ENCODE measurements at places on chromosomes 3 and 15. TPM values are rescaled to one million over a fixed set of nuclear protein-coding genes. Genes with fewer than 3 reads are reported as not detected.

DNA sequence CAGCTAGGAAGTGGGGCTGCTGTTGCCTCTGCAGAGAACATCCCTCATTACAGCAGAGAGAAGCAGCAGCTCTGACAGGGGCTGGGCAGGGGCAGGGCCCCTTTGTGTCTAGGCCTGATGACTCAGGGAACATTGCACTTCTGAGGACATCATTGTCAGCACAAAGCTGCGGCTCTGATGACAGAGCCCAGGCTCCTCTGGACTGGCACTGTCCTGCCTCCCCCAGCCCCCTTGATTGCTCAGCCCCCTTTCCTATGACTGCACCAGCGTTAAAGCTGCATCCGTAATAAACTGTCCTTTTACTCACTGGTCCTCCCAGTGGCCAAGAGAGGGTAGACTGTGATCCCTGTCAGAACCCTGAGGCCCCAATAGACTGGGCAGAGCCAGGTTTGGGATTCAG lies 18.3 kb downstream of the TRH start:
- peaks cover 24% of the 10 kb centered on the region for H3K27me3 ChIP-seq
- no peak overlapping the region for H3K27ac ChIP-seq
- H3K4me3 ChIP-seq, result no peak overlapping the region
- no peaks in the 10 kb centered on the region for H3K36me3 ChIP-seq

- DNase-seq, result no peak
- peaks cover 9% of the 10 kb centered on the region for H3K27me3 ChIP-seq
- H3K4me3 ChIP-seq, result no peak overlapping the region
- H3K4me1 ChIP-seq, result peaks cover 2% of the 10 kb centered on the region
- H3K27ac ChIP-seq, result no peak overlapping the region
Measured at GRCh38 chr3:15160662-15161061, 45.4 kb upstream of the CAPN7 start.

- peak overlapping the region; percentile 93 for H3K4me3 ChIP-seq
- DNase-seq, result no peak
- H3K4me1 ChIP-seq, result peaks cover 29% of the 10 kb centered on the region
- H3K27me3 ChIP-seq, result no peaks in the 10 kb centered on the region
Measured at GRCh38 chr3:100335434-100335833, 877 bp downstream of the NIT2 start.

DNA sequence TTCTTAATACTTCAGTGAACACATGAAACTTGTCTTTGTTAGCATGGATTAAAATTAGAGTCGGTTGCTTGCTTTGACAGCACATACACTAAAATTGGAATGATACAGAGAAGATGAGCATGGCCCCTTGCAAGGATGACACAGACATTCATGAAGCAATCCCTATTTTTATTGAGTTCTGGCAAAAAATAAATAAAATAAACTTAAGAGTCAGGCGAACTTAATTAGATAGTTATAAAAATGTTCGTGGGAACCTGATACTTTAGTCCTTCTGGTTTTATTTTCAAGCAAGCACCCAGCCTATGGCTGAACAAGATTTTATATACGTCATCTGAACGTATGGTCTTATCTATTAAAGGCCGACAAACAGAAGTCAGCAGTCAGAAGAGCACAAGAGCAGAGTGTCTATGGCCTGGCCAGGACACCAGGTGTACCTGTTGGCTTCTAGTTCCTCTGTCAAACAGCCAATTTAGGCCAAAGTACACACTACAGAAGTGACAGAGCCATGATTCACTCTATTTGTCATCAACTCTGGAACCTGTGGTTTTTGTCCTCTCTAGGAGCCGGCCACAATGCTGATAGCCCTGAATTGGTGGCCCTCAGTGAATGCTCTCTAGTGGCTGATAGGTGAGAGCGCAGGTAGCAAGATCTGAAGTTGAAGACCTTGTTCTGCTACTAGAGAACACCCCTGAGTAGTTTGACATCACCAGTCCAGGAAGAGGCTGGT lies 64.3 kb downstream of the LEO1 start:
- no peaks in the 10 kb centered on the region for H3K27me3 ChIP-seq
- H3K4me1 ChIP-seq, result no peaks in the 10 kb centered on the region
- no peak overlapping the region for H3K4me3 ChIP-seq
- H3K27ac ChIP-seq, result no peak overlapping the region
- DNase-seq, result no peak

GRCh38 chr15:77695961-77696582 lies 63.4 kb upstream of the LINGO1 start:
- DNase-seq, result no peak
- H3K27ac ChIP-seq, result no peak overlapping the region
- H3K27me3 ChIP-seq, result peaks cover 13% of the 10 kb centered on the region
- no peaks in the 10 kb centered on the region for H3K36me3 ChIP-seq
- no peak overlapping the region for H3K4me3 ChIP-seq

- no peak overlapping the region for H3K27ac ChIP-seq
- H3K4me1 ChIP-seq, result no peaks in the 10 kb centered on the region
- H3K4me3 ChIP-seq, result no peak overlapping the region
- no peaks in the 10 kb centered on the region for H3K36me3 ChIP-seq
- DNase-seq, result no peak
Measured at GRCh38 chr3:46135475-46135874, 72.6 kb downstream of the CCR1 start.

DNA sequence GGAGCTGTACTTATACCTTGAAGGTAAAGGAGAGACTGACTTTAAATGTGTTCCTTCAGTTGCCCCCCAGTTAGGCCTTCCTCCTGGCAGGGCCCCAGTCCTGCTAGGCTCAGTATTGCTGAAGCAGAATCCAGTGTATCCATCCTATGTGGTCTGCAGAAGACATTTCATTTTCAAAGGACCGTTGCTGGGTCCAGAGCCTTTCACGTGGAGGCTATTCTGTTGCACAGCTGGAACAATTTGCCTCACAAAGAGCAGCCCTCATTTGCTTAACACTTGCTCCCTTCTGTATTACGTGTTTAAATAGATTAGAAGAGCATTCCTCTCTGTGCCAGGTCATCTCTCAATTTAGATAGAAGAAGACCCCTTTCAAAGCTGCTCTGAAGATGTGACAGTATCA lies 78.9 kb upstream of the CFAP20DC start:
- H3K36me3 ChIP-seq, result no peaks in the 10 kb centered on the region
- no peaks in the 10 kb centered on the region for H3K27me3 ChIP-seq
- no peak overlapping the region for H3K27ac ChIP-seq

DNA sequence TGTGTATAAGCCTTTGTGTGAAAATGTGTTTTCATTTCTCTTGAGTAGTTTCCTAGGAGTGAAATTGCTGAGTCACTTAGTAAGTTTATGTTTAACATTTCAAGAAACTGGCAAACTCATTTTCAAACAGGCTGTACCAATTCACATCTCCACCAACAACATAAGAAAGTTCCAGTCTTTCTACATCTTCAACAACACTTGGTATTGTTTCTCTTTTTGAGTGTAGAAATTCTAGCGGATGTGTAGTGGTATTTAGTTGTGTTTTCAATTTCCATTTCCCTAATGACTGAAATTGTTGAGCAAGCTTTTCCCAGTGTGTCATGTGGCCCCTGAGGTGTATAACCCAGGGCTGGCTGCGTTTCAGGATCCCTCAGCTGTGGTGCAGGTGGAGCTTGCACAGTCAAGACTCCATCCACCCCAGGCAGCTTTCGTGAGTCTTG lies 258.5 kb downstream of the PDCD6IP start:
- H3K27ac ChIP-seq, result no peak overlapping the region
- no peaks in the 10 kb centered on the region for H3K36me3 ChIP-seq
- no peak overlapping the region for H3K4me3 ChIP-seq
- no peaks in the 10 kb centered on the region for H3K27me3 ChIP-seq

- no peak for DNase-seq
- H3K36me3 ChIP-seq, result no peaks in the 10 kb centered on the region
- H3K27ac ChIP-seq, result no peak overlapping the region
- peaks cover 10% of the 10 kb centered on the region for H3K4me1 ChIP-seq
- H3K27me3 ChIP-seq, result no peaks in the 10 kb centered on the region
Measured at GRCh38 chr3:195573611-195574496, 9.9 kb downstream of the APOD start.

- H3K36me3 ChIP-seq, result no peaks in the 10 kb centered on the region
- H3K27ac ChIP-seq, result no peak overlapping the region
- H3K27me3 ChIP-seq, result peaks cover 4% of the 10 kb centered on the region
- H3K4me1 ChIP-seq, result no peaks in the 10 kb centered on the region
Measured at GRCh38 chr3:25872200-25872877, 82.4 kb downstream of the OXSM start.

GRCh38 chr3:59750391-59750790 lies 700.6 kb upstream of the CFAP20DC start:
- peaks cover 58% of the 10 kb centered on the region for H3K36me3 ChIP-seq
- H3K4me3 ChIP-seq, result no peak overlapping the region
- DNase-seq, result no peak
- peaks cover 30% of the 10 kb centered on the region for H3K4me1 ChIP-seq
- H3K27ac ChIP-seq, result no peak overlapping the region

GRCh38 chr15:65379986-65380385 lies 2.2 kb upstream of the IGDCC3 start:
- DNase-seq, result no peak
- peaks cover 42% of the 10 kb centered on the region for H3K27me3 ChIP-seq
- peaks cover 7% of the 10 kb centered on the region for H3K36me3 ChIP-seq

DNA sequence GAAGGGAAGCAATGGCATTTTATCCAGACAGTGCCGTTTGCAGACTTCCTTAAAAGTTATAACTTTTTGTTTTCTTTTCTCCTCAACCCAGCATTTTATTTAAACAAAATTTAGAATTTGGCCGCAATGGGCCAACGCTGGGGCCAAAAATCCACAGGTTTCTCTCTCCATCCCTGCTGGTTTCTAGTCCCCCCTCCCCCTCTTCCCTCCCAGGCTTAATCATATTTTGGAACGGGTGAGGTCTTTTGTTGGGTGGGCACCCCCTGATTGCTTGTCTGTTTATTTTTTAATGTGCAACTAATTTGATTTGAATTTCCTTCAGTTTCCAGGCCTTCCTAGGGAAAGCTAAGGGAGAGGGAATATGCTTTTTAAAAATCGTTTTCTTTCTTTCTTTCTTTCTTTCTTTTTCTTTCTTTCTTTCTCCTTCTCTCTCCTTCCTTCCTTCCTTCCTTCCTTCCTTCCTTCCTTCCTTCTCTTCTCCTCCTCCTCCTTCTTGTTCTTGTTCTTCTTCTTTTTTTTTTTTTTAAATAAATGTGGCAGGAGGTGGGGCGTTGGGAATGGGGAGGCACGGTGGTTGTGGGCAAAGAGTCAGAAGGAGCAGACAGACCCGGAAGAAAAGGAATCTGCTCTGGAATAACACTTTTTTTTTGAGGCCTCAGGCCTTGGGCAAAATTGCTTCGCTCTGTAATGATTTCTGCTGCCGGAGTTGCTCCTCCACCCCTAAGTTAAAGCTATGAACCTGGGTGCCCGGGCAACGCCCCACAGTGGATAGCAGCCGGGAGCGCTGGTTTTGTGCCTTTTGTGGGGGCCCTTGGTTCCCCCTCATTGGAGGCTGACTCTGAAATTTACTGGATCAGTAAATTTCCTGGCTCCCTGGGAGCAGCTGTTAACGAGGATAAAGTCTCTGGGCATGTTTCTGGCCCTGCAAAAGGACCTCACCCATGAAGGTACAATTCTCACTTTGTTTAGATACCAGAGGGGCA lies 1.9 kb downstream of the FNDC3B start:
- peak overlapping the region; percentile 88 for H3K4me3 ChIP-seq
- H3K27ac ChIP-seq, result peak overlapping the region; percentile 77
- peaks cover 60% of the 10 kb centered on the region for H3K4me1 ChIP-seq
- DNase-seq, result no peak
- H3K27me3 ChIP-seq, result no peaks in the 10 kb centered on the region
- H3K36me3 ChIP-seq, result no peaks in the 10 kb centered on the region

DNA sequence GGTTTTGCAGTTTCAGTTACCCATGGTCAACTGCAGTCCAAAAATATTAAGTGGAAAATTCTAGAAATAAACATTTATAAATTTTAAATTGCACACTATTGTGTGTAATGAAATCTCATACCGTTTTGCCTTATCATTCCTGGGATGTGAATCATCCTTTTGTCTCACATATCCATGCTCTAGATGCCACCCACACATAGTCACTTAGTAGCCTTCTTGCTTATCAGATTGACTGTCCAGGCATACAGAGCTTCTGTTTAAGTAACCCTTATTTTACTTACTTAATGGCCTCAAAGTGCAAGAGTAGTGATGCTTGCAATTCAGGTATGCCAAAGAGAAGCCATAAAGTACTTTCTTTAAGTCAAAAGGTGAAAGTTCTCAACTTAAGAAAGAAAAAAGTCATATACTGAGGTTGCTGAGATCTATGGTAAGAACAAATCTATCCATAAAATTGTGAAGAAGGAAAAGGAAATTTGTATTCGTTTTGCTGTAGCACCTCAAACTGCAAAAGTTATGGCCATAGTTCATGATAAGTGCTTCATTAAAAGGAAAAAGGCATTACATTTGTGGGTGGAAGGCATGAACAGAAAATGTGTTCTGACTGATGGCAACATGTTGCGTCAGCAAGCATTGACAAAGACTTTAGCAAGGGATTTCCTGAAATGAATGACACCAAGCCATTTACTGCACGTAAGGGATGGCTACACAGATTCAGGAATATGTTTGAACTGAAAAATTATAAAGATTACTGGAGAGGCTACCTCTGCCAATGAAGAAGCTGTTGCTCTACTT lies 43.8 kb downstream of the SPATA16 start:
- no peak for DNase-seq
- no peaks in the 10 kb centered on the region for H3K36me3 ChIP-seq
- no peak overlapping the region for H3K27ac ChIP-seq
- no peaks in the 10 kb centered on the region for H3K4me1 ChIP-seq
- no peak overlapping the region for H3K4me3 ChIP-seq
- no peaks in the 10 kb centered on the region for H3K27me3 ChIP-seq

- no peak overlapping the region for H3K27ac ChIP-seq
- no peaks in the 10 kb centered on the region for H3K4me1 ChIP-seq
- H3K36me3 ChIP-seq, result no peaks in the 10 kb centered on the region
- H3K4me3 ChIP-seq, result no peak overlapping the region
- peaks cover 4% of the 10 kb centered on the region for H3K27me3 ChIP-seq
Measured at GRCh38 chr3:134824791-134825190, 29.7 kb downstream of the EPHB1 start.

SPATA12 gene
- not detected for total RNA-seq

RPL4 gene
- total RNA-seq, result 3,846 TPM

ATP11B gene
- total RNA-seq, result 125 TPM

SH2D7 gene
- total RNA-seq, result not detected

OIP5 gene
- total RNA-seq, result 5.3 TPM

GOLGA8Q gene
- 2.6 TPM for total RNA-seq

FAM107A gene
- not detected for total RNA-seq

CLK3 gene
- 223 TPM for total RNA-seq

PDHB gene
- 60.2 TPM for total RNA-seq

ROPN1B gene
- not detected for total RNA-seq

EXD1 gene
- not detected for total RNA-seq

SAMD7 gene
- total RNA-seq, result not detected

CHRD gene
- total RNA-seq, result not detected

Data from naive thymus-derived CD8-positive, alpha-beta T cell (primary cell).